ENCODE measurements at places on chromosomes 3 and 15.

- DNase-seq, result no peak
Measured at GRCh38 chr3:31297726-31298298, 234.9 kb upstream of the STT3B start.

GRCh38 chr15:73866881-73867410 lies 6.4 kb upstream of the TBC1D21 start:
- no peak for DNase-seq

DNA sequence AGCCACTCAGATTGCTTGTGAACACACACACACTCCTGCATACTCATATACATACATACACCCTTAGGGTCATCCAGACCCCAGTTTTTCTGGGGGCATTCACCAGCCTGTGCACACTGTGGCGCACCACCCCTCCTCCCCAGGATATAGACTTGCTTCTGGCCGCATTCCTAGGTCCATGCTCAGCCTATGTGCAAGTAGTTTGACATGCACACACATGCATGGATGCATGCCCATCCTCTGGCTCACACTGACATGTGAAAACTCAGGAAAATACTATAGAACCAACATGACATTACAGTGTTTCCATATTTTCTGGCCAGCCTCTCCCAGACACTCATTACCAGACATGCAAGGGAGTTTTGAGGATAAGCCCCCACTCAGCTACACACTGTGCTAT lies 79.3 kb upstream of the POLG start:
- no peak for DNase-seq

GRCh38 chr3:184349563-184350470 lies 11.6 kb downstream of the CLCN2 start:
- DNase-seq, result no peak

DNA sequence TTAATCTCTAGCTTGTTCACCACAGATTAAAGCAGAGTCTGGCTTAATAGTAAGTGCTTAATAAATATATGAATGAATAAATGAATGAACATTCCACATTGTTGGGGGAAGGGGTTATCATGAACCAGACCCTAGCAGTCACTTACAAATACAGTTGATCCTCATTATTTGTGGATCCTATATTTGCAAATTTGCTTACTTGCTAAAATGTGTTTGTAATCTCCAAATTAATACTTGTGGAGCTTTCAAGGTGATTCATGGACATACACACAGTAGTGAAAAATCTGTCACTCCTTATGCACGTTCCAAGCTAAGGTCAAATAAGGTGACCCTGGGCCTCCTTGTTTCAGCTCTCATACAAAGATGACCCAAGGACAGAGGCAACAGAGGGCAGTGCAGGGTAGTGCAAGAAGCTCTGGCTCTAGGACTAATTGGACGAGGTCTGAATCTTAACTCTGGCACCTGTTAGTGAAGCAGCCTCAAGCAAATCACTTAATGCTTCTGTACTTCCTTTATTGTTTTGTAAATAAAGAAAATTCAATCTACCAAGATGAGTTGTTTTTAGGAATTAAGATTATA lies 112.8 kb upstream of the C2CD4B start:
- DNase-seq, result no peak

DNA sequence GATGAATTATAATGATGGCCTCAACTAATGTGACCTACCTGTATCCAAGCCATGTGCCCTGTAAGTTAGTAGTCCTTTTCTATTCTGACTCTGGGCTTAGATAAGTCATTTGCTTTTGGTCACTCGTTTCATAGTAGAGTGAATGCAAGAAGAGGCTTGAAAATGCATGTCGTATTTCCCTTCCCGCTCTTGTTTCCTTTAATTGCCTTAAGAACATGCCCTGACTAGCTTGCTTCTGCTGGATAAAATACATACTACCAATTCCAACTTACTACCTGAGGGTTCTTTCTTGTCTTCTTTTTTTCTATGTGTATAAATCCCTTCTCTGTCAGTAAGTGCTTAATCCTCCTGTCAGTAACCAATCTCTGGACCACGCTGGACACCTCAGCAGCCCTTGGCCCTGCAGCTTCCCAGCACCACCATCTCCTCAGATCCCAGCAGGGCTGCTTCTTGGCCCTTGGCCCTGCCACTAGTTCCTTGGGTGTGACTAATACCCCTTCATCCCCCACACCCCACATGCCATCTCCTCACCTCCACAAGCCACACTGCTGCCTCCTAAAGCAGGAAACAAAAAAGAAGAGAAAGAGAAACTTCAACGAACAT lies 771.7 kb downstream of the IGSF11 start:
- DNase-seq, result no peak

- DNase-seq, result no peak
Measured at GRCh38 chr3:175916191-175916934, 1057.2 kb downstream of the NAALADL2 start.

GRCh38 chr3:74850381-74850780 lies 235.9 kb upstream of the CNTN3 start:
- no peak for DNase-seq

All from CD4-positive, alpha-beta T cell treated with Interleukin-12 subunit alpha and Interleukin-12 subunit beta, for 1 hour (primary cell).